Chondrocyte (in vitro differentiated cells): ENCODE measurements at places on chromosomes 7 and 10. TPM values are rescaled to one million over a fixed set of nuclear protein-coding genes. Genes with fewer than 3 reads are reported as not detected.

DNA sequence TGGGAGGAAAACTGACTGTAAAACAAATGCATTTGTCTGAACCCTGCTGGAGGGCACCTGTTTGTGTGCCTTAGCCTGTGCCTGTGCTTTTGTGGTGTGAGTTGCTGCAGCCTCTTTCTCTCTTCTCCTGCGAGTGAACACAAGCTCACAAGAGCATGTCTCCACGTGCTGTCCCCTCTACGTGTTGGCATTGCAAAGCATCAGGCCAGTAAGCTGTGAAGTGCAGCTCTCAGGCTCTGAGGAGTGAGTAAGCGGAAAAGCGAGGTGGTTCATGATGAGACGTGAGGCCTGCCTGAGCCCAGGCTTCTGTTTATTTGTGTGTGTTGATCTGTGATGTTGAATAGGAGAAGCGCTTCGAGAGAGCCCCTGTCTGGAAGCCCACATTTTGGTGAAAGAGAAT is 85.6 kb upstream of the PDCD4 start:
- DNase-seq = no peak

GBF1 gene
- 59.3 to 88.4 TPM (median 59.7 TPM) in 3 replicates for total RNA-seq

- DNase-seq = no peak
These were observed 642.3 kb upstream of the SEMA3D start for GRCh38 chr7:85829176-85829575.

DNA sequence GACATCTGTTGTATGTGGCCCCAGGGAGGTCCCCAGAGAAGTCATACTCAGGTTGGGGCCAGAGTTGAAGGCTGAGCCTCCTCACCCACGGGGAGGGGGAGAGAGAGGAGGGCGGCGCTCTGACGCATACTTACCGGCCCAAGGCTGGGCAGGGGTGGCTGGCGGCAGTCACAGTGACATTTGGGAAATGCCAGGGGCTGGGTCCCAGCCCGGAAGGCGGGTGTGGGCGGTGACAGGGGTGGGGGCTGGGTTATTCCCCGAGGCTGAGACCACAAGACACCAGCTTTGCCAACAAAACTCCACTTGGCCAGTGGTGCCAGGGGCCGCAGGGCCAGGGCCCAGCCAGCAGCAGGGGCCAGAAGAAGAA is 41.1 kb downstream of the RASGEF1A start:
- peak; percentile 65 for DNase-seq

DNA sequence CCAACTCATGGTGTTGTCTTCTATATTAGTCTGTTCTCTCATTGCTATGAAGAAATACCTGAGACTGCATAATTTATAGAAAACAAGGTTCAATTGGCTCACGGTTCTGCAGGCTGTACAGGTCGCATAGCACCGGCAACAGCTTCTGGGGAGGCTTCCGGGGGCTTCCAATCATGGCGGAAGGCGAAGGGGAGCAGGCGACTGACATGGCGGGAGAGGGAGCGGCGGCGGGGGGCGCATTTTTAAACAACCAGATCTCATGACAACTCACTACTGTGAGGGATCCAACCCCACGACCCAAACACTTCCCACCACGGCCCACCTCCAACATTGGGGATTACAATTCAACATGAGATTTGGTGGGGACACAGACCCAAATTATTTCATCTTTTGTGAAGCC is 28.7 kb upstream of the GDI2 start:
- peak; percentile 76 for DNase-seq

ZNF804B gene
- not detected in 3 replicates for total RNA-seq

DNA sequence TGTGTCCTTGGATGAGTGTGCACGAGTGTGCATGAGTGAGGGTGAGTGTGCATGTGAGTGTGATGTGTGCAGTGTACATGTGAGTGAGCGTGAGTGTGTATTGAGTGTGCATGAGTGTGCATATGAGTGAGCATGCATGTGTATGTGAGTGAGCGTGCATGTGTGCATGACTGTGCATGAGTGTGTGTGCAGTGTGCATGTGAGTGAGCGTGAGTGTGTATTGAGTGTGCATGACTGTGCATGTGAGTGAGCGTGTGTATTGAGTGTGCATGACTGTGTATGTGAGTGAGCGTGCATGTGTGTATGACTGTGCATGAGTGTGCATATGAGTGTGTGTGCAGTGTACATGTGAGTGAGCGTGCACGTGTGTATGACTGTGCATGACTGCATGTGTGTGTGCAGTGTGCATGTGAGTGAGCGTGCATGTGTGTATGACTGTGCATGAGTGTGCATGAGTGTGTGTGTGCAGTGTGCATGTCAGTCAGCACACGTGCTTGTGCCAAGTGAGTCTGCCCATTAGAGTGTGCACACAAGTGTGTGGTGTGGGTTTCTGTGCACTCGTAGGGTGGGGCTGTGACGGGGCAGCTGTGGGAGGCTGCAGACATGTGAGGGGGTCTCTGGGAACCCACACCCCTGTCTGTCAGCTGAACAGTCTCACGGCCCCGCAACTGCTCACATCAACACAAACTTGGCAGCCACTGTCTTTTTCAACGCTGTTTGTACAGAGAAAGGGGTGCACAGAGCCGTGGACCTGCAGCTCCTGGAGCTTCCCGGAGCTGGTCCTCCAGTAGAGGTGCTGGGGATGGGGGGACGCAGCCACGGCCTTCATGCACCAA is 14.8 kb downstream of the FOXL3 start:
- no peak for DNase-seq

NPC1L1 gene
- not detected in 3 replicates for total RNA-seq

- DNase-seq = peak; percentile 54
These were observed 554.2 kb downstream of the DNAJB6 start for GRCh38 chr7:157890921-157891401.

DNA sequence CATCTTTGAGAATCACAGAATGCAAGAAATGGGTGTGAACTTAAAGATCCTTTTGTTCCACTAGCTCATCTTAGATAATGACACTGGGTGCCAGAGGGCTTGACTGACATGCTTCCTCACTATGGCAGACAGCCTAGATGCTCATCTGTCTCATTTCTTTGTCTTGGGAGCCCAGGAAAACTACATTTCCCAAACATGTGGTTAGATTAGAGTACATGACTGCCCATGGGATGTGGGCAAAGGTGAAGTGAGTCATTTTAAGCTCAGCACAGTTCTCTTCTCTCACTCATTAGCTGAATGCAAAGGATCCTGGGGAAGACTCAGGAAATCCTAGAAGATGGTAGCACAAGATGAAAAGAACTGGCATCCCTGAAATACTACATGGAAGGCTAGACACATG is 32.5 kb upstream of the TBX20 start:
- no peak for DNase-seq

- no peak for DNase-seq
These were observed 264.6 kb downstream of the DGKB start for GRCh38 chr7:14637968-14638367.
